ENCODE measurements at places on chromosomes 16 and 17.

DNA sequence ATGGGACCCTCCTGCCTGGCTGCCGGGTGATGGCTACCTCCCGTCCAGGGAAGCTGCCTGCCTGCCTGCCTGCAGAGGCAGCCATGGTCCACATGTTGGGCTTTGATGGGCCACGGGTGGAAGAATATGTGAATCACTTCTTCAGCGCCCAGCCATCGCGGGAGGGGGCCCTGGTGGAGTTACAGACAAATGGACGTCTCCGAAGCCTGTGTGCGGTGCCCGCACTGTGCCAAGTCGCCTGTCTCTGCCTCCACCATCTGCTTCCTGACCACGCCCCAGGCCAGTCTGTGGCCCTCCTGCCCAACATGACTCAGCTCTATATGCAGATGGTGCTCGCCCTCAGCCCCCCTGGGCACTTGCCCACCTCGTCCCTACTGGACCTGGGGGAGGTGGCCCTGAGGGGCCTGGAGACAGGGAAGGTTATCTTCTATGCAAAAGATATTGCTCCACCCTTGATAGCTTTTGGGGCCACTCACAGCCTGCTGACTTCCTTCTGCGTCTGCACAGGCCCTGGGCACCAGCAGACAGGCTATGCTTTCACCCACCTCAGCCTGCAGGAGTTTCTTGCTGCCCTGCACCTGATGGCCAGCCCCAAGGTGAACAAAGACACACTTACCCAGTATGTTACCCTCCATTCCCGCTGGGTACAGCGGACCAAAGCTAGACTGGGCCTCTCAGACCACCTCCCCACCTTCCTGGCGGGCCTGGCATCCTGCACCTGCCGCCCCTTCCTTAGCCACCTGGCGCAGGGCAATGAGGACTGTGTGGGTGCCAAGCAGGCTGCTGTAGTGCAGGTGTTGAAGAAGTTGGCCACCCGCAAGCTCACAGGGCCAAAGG is 36.8 kb downstream of the NLRC5 start:
- no peak for DNase-seq

- DNase-seq = no peak
Observed at GRCh38 chr17:81831957-81832607, 1.0 kb downstream of the MCRIP1 start.

DNA sequence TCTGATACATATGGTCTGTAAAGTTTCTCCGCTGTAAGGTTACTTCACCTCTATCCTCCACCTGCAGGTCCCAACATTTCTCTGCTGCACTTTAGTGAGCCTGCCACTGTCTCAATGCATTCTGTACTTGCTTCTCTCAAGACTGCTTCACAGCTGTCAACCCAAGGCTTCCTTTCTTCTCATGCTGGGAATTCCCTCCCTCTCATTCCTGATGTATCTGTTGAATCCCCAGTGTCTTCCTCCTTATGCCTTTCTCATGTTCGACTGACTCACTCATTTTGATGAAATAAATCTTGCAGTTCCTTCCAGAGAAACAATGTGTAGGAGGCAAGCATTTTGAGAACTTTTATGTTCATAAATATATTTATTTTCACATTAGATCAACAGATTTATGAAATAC is 288.3 kb downstream of the CNTNAP4 start:
- no peak for DNase-seq

- DNase-seq = no peak
Observed at GRCh38 chr16:56882077-56882800, 17.2 kb downstream of the SLC12A3 start.

DNA sequence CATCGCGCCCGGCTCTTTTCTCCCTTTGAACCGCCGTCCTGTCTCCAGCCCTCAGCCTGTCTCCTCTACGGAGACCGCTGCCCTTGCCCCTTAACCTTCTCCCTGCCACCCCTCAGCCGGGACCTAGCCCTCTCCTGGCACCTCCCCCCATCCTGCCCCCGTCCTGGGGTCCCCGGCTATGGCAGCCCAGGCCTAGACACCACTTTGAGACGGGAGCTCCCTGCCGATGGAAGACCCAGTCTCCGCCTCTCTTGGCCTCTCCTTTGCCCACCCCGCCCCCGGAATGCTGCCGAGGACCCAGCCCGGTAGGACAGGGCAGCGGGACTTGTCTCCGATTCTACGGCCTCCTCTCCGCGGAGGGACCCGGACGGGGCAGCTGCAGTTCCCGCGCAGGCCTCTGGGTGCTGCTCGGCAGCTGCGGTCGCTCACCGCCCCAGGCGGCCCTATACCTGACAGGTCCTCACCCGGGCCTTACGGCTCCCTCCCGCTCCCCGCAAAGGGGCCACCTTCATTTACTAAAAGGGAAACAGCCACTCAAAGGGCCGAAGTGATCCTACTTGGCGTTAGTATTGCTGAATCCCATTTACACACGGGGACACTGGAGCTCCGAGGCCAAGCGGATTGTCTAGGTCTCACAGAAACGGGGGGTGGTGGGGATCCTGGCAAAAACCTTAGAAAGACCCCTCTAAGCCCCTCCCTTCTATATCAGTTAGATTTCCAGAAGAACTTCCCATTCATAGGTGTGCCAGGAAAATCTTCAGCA is 32.6 kb upstream of the TAC4 start:
- DNase-seq = peak; percentile 89

All from endothelial cell (in vitro differentiated cells).